Testis (tissue), 5 donors: ENCODE measurements at places on chromosomes 16 and 17.

DNA sequence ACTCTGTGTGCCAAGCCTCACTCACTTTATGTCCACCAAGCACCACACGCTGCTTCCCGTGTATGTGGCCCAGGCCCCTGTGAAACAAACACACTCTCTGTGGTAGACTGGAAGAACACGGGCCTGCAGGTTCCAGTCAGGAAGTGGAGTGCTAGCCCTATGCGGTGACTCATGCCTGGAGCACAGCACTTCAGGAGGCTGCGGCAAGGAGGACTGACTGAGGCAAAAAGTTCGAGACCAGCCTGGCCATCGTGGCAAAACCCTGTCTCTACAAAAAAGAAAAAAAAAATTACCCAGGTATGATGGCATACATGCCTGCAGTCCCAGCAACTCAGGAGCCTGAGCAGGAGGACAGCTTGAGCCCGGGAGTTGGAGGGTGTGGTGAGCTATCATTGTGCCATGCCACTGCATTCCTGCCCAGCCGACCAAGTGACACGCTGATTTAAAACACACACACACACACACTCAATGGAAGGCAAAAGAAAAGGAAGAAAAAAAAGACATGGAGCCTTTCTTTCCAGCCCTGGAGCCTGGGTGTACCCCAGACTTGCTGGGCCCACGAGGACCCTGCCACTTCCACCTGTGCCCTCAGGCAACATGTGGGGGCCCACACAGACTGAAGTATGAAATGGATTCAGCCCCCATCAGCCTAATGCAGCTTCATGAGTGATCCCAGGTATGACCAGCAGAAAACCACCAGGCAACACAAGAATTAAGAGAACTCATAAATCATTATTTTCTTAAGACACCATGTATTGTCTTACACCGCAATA, 126.6 kb downstream of the ANKRD11 start:
- DNase-seq, result no peak

GRCh38 chr16:9176547-9177418, 85.3 kb downstream of the HAPSTR1 start:
- no peak for DNase-seq

DNA sequence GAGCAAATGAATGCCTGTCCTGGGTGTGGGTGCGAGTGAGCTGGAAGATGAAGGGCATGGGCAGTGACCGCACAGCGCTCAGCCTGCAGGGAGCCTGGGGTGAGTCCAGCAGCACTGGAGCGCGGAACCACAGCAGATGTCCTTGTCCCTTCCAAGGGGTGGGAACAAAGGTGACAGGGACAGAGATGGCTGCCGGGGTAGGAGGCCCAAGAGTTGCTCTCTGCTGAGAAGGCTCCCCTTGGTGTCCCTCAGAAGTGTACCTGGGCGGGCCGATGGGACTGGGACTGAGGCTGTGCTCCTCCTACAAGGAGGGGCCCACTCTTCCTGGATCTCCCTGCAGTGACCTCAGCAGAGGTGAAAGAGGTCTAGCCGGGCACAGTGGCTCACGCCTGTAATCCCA, 7.6 kb upstream of the PGAP6 start:
- DNase-seq, result no peak

GRCh38 chr17:66748578-66748977, 86.3 kb upstream of the CACNG5 start:
- DNase-seq, result no peak

DNA sequence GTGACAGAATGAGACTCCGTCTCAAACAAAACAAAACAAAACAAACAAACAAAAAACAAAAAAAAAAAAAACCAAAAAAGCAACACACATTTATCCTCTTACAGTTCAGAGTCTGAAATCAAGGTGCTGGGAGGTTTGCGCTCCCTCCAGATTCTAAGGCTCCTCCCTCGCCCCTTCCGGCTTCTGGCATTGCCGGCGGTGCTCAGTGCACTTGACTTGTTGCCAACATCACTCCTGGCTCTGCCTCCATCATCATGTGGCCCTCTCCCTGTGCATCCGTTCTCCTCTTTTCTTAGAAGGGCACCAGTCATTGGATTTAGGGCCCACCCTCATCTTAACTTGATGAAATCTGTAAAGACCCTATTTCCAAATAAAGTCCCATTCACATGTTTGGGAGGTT, 73.8 kb downstream of the RBFOX3 start:
- DNase-seq, result no peak

DNA sequence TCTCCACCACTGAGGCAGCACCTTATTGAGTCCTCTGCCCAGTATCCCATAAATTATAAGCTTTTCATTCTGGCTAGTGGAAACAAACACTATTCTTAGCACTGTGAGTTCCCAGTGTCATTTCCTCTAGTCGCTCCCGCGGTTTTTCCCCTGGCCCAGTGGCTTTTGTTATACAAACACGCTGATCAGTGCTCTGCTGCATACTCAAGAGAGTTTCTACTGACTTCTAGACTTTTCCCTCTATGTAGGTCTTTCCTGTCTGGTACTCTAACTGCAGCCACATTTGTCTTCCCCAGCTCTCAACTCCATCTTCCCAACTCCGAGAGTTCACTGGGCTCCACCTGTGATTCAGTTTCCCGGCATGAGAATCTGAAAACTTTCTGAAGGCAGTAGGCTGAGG, 556.6 kb upstream of the SALL1 start:
- DNase-seq, result no peak

DNA sequence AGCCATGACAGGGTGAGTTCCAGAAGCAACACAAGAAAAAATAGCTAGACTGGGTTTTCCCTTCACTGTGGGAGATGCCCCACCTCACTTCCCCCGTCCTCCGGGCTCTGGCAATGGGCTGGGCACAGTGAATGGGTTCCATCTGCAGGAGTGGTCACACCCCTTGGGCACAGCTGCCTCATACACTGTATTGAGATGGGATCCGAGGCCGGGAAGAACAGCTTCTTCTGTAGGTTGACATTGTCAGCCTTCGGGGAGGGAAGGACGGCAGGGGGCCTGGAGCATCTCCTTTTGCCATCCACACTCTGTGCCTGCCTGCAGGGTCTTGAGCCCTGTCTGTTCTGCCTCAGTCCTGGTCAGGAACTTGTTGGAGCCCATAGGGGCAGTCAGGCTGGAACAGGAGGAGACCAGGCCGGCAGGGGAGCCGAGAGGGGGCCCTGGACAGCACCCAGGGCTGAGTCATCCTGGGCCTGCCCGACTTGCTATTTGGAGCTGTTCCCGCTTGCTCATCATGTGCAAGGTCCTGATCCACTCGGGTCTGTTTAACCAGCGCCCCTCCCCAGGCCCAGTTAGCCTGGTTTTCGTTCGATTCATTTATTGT, 286.7 kb downstream of the SEC14L1 start:
- DNase-seq, result peak; percentile 60

DNA sequence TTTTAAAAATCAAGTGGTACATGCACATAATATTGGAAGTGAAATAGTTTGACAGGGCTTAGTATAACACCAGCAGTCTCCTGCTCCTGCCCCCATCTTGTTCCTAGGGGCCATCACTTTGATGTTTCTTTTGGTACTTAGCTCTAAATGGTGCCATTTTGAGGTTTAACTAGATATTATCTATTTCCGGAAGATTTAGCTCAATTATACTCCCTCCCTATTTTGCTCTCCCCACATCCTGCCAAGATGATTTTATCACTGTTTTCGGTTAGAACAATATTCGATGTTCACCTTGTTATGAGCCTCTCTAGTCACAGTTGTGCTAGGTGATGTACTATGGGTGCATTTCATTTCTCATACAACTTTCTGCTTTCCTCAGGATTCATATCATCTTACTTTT, 20.0 kb upstream of the SLC35G3 start:
- DNase-seq, result no peak

DNA sequence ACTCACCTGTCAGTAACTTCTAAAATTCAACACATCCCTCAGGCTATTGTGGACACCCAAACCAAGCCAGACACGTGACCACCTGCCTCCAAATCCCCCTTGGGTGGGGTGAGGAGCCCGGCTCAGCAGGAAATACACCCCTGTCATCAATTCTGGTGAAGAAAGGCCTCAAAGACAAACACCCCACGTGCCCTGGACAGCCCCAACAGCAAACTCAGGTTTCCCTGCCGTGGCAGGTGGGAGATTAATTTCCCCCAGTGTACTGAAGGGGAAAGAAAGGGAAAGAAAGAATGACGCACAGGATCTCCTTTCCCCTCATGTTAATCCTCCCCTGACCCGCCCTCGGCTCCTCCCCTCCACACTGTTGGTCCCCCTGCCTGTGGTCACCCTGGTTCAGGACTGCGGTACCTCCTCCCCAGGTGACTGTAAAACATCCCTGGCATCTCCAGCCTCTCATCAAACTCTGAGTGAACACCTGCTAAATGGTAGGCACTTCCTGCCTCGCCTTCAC, 98.3 kb downstream of the ZNF423 start:
- no peak for DNase-seq

DNA sequence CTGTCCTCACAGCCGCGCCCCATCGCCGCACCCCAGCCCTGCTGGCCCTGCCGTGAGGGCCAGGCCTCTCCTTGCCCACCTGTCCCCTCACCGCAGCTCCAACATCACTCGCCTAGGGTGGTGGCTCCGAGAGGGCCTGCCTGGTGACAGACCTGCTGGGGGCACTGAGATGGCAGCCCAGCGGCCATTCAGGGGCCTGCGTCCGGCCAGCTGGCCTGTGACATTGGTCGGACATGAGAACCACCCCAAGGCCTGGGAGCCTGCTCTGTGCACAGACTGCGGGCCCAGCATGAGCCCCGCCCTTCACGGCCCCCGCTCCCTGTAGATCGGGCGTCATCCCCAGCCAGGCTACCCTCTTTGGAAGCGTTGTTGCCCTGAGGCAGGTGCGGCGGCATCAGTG, 11.8 kb downstream of the NME3 start:
- no peak for DNase-seq

DNA sequence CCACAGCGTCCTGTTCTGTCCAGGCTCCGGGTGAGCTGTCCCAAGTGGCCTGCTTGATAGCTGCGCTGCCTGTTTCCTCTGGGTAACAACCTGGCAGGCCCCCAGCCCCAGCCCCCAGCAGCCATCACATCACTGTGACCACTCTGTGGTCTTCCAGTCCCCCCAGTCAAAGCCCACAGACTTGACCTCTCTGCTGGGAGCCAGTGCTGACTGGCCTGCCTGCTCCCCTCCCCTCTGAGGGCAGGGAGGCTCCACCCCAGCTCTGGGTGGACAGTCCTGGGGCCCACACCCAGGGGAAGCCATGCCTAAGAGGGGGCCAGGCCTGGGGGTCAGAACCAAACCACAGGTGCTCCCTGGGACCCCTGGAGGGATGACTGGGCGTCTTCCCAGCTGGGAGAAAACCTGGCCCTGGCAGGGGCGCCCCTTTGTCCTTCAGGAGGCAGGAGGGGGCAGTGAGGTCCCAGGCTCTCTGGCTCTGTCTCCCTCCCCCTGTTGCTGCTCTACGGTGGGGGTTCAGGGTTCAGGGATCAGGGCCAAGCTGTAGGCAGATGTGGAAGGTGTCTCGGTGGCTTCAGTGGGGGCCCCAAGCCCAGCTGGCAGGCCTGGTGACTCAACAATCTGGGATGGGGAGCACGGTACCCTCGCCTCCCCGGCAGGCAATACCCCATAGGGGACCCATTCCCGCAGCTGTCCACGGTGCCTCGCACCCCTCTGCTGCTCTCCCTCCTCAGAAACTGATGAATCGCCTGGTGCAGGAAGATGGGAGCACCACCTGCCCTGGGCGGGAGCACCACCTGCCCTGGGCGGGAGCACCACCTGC, 1.8 kb upstream of the SLC16A3 start:
- DNase-seq, result no peak

GRCh38 chr17:78346605-78347250, 13.1 kb downstream of the SOCS3 start:
- DNase-seq, result no peak

GRCh38 chr16:2775765-2776499, 1.1 kb downstream of the ELOB start:
- DNase-seq, result no peak

DNA sequence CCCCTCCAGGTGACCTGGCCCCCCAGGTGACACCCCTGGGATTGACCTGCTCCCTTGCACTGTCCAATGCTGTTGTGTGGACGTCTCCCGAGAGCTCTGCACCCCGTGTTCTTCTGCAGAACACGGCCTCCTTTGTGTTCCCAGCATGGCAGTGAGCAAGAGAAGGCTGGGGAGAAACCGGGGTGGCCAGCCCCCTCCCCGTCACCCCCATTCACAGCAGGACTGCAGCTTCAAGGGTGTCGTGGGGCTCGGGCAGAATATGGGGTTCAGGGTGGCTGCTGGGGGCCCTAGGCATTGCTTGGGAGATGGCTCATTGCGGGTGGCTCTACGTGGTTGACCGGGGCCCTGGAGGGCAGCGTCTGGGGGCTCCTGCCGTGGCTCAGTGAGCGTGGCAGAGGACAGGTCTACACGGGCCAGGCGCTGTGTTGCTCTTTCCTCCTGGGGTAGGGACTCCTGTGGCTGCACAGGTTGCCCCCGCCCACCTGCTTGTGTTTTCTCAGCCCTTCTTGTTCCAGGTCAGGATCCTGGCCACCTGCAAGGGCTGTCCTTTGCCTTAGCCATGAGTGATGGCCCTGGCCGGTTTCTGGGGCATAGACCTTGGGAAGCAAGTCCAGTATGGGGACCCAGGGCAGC, 12.5 kb downstream of the GSE1 start:
- DNase-seq, result no peak

- DNase-seq, result peak; percentile 38
Observed at GRCh38 chr16:15807603-15808009, 49.2 kb downstream of the MYH11 start.

GRCh38 chr16:4347765-4348509, 3.2 kb downstream of the PAM16 start:
- DNase-seq, result peak; percentile 77

DNA sequence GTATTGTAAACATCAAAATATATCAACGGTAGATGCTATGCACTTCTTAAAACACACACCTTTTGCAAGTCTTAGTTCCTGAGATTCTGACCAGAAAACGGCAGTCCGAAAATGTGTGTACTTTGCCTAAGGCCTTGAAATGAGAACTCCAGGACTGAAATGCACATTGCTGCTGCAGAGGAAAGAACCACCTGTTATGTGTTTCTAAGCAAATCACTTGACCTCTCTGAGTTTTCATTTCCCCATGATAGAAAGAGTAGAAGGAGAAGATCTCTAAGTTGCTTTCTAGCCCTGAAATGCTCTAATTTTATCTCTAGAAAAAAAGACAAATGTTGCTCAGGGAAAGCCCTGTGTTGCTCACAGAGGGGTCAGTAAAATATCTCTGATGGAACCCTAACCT, 9.9 kb downstream of the CCDC182 start:
- DNase-seq, result no peak

- DNase-seq, result no peak
Observed at GRCh38 chr17:77874303-77875050, 84.0 kb upstream of the TNRC6C start.

- peak; percentile 38 for DNase-seq
Observed at GRCh38 chr16:72189865-72190371, 18.0 kb upstream of the PMFBP1 start.

DNA sequence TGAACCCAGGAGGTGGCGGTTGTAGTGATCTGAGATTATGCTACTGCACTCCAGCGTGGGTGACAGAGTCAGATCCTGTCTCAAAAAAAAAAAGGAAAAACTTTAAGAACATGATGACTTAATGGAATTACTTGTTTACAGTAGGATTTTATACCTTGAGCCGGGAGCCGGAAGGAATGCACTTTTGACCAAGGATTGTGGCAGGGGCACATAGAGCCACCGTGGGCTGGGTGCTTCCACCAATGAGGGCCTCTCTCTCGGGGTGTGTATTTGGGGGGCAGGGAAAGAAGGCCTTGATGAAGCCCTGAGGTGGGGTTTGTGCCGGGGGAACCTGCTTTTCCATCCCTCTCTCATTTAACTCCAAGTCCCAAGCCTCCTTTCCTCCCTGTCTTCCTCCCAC, 6.7 kb upstream of the NAGPA start:
- no peak for DNase-seq

- DNase-seq, result peak; percentile 53
Observed at GRCh38 chr17:38584350-38584925, 21.3 kb downstream of the SRCIN1 start.
